ENCODE measurements at places on chromosomes 6 and 20.

- no peak for DNase-seq
These were observed 69.0 kb downstream of the SESN1 start for GRCh38 chr6:109025639-109026038.

DNA sequence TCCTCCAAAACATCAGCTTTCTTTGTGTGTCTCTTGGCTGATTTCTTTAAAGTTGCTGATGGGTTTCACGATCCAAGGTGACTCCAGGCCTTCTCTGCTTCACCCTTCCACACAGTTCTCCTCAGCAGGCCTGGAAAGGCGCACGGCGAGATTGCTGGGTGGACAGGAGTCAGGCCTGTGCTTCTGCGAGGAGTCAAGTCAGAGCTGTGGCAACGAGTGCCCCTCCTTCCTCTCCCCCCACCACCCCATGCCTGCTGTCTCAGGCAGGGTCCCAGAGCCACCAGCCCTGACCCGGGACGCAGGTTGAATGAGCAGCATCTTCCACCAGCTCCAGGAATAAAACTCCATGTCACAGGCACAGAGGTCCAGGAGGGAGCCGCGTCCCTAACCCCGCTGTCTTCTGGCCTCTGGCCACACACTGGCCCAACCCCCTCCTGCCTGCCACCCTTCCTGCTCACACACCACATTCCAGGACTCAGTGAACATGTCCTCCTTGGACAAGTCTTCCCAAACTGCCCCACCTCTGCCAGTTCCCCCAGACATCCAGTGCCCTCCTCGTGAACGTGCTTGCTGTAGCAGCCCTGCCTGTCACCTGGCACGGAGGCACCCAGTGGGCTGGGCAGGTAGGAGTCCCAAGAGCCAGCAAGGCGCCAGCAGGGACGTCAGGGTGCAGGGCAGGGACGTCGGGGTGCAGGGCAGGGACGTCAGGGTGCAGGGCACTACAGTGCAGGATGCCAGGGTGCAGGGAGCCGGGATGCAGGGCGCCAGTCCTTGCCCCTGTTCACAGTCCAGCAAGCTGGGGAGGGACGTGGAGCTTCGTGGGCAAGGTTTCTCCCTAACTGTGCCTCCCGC is 7.2 kb upstream of the NTSR1 start:
- no peak for DNase-seq

GRCh38 chr6:39239527-39240154 is 10.4 kb upstream of the KCNK5 start:
- no peak for DNase-seq

GRCh38 chr20:63129376-63129965 is 86.5 kb downstream of the YTHDF1 start:
- DNase-seq: no peak

GRCh38 chr20:32019563-32020463 is 9.6 kb downstream of the CCM2L start:
- no peak for DNase-seq

GRCh38 chr6:139029470-139030227 is 1.1 kb downstream of the ABRACL start:
- DNase-seq: no peak

GRCh38 chr6:21438986-21439352 is 154.6 kb upstream of the SOX4 start:
- DNase-seq: no peak

- no peak for DNase-seq
These were observed 373.4 kb upstream of the EPHA7 start for GRCh38 chr6:93792746-93793145.

DNA sequence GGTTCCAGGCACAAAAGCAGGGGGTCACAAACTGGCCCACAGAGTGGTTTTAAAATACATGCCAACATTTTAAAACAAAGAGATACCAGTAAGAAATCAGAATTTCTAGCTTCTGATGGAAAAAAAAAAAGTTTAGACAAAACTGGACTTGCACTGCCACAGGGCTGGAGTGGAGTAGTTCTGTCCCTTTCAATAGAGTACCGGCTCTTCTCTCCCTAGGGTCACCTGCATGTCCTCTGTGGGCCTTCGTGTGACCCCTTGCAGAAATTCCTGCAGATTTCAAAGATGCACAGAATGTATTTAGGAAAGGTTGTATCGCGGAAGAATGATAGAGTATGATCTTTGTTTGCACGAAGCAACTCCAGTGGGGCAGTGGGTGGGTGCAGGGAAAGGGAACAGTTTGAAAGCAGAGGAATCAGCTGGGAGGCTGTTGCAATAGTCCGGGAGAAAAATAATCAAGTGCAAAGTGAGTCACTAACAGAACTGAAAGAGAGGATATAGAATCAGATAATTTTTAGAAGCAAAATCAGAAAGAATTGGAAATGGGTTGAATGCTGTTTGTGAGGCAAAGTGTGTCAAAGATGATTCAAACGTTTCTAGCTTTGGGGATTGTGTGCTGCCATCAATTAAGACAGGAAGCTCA is 97.3 kb upstream of the STXBP5 start:
- DNase-seq: no peak
